ENCODE measurements at places on chromosomes 3 and 15.

GRCh38 chr15:42143356-42143755 is 13.1 kb downstream of the PLA2G4F start:
- DNase-seq: no peak

- DNase-seq: no peak
Observed at GRCh38 chr3:110567029-110567428, 504.6 kb upstream of the NECTIN3 start.

DNA sequence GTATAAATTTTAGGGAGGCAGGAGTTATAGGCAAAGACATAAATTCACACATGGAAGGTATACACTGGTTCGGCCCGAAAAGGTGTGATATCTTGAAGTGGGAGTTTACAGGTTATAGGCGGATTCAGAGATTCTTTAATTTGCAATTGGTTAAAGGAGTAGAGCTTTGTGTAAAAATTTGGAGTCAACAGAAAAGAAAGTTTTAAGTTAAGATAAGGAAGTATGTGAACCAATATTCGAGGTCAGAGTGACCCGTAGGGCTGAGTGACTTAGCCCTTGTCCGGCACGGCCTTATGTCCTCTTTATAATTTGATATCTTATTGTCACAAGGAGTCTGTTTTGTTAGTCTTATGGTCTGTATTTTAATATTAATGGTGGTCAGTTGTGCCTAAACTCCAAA is 10.6 kb upstream of the THSD4 start:
- no peak for DNase-seq

GRCh38 chr15:66128116-66128680 is 125.4 kb downstream of the MEGF11 start:
- DNase-seq: no peak

DNA sequence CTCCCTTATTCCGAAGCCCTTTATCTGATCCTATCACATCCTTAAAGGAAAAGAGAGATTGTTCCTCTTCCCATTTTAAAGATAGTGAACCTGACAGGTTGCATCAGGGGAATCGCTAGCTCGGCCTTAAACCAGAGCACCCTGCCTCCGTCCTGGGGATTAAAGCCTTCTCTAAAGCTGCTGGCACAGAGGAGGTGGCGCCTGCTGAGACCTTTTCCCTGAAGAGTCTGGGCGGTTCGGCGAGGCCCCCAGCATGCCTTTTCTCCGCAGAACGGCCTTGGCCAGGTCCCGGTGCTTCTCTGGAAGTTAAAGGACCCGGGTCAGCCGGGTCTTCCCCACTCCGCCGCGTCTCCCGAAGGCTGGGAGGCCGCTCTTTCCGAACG is 593 bp downstream of the FAM219B start:
- DNase-seq: no peak

DNA sequence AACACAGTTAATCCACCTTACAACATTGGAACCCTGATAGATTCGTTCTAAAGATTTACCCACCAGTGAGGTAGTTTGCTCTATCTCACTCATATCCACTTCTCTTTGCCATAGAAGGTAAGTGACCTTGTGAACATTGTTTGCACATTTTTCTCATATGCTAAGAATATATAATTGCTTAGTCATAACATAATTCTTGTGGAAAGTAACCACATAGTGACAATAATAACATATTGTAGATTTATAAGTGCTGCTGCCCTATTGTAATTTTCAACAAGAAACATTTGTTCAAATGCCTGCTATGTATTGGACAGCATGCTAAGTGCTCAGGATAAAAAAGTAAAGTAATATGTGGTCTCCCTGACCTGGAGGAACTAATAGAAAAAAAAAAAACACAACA is 554.2 kb upstream of the KCNMB2 start:
- DNase-seq: no peak

All from occipital lobe (tissue), 3 donors.